NCI-H510A treated with DMSO at 0.1 percent for 48 hours (cell line): ENCODE measurements at places on chromosomes 2 and 18.

DNA sequence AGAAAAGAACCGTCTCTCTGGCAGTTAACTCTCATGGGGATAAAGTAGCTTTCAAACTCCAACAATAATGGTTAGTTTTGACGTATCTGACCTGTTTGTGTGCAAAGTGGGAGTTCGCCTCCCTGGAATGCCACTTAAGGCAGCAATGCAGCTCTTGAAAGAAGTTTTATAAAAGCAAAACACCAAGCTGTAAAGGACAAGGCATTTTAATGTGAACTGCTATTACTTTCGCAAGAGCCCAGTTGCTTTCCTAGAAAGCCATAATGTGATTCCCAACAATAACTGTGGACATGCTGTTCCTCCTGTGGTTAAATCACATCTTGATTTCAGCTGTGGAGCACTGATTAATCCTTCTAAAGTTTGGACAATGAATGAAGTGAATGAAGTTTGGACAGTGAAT, 303.7 kb downstream of the PTPRM start:
- DNase-seq = no peak

DNA sequence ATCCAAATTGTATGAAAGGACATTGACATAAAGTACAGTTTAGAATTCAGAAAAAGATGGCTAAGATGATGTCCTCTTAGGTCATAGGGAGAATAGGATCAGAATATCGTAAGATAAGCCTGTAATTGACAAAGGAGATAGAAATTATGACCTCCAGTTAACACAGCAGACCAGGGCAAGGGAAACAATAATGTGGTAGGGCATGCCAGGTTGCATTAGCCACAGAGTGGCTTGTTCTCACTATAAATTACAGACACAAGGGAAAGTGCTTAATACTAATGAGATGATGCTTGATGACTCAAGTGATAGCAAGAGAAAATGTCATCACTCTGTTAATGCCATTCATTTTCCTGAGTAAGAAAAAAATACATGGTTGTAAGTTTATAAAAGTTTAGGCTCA, 48.9 kb upstream of the LRP1B start:
- no peak for DNase-seq

DNA sequence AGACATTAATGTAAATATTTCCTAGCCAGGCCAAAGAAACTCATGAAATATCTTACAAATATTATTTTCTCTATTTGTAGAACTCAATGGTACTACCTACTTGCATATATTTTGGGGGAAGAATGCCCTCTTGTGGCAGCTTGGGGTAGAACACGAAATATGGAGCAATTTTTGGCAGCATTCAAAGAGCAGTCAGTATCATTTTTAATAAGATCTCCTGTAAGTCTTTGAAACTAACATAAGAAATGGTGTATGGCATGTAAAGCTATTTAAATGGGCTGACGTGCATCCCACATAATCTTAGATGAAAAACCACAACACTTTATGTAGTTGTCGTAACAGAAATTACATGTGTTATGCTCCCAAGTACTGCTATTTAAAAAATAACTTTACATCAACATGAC, 62.3 kb upstream of the CCDC195 start:
- peak; percentile 52 for DNase-seq

DNA sequence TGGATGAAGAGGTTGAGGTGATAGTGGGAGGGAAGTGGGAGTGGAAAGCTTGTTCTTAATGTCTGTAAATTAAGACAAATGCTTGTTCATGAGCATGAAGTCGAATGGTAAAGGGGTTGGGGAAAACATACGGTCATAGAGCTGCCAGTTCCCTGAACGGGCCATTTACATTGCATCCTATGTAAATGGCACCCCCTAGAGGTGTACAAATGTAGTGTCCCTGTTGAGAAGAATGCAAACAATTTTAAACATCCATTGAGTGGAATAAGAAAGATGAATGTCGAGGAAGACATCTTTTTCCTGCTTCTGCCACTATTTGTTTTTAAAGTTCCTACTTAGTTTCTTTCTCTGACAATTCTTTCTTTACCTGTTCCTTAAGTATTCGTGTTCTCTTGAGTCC, 155.7 kb downstream of the RDH14 start:
- no peak for DNase-seq

- DNase-seq = no peak
Measured at GRCh38 chr2:149271575-149271974, 58.8 kb upstream of the LYPD6 start.

DNA sequence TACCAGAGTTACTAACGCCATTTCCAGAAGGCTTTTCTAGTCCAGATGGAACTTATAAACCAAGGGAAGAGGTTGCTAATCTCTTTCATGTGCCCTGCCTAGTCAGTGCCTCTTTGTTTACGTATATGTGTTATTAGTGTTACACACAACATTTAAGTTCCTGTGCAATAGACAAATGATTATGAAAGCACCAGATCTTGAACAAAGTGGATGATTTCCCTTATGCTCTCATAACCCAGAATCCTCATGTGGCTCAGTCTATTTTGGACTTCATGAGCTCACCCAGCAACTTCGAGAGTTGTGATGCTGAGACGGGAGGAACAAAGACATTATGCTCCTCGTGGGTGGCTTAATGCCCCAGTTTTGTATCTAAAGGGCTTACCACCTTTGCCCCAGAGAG, 214.4 kb upstream of the SP5 start:
- no peak for DNase-seq

DNA sequence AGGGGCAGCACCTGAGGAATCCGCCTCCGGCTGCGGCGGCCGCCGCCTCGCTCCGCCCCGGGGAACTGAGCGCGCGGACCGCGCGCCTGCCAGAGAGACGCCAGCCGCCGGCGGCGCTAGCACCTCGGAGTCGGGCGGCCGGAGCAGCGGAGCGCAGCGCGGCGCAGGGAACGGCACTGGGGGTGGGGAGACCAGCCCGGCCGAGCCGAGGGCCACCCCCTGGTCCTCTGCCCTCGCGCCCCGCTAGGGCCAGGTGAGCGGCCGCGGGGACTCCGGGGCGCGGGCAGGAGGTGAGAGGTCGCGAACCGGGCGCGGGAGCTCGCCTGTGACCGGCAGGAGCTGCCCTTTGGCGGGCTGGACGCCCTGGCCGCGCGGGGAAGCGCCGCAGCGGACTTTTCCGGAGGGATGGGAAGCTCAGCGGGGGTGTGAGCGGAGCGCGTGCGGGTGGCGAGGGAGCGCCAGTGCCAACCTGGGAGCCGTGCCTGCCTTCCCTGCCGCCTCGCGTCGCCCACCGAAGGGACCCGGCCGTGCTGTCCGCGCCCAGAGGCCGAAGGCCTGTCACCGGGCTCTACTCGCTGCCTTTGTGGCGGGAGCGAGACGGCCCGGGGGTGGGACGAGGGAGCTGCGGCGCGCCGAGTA, at the start of gene GREB1L:
GREB1L (plus strand) TSS at position 92 of the 639 bp plus-strand sequence. CDS start 141,287 bp downstream, outside the sequence.
- no peak for DNase-seq

DNA sequence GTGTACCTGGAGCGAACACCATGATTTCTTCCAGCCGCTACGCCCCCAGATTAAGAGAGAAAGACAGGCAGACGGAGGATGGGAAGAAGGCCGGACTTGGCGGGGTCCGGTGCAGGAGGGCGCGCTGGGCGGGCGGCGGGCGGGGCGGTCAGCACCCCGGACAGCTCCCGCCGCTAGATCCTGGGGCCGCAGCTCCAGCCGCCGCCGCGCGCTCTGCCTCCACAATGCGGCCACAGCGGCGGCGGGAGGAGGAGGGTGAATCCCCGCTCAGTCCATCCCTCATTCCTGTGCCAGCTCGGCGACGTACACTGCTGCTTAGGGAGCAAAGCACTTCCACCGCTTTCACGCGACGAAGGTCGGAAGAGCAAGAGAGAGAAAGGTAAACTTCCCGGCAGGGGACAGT, at the start of gene AKAIN1:
AKAIN1 (minus strand) TSS at position 226 of the 403 bp plus-strand sequence; CDS start at position 22, 204 bp downstream.
- DNase-seq = peak; percentile 74

GRCh38 chr2:25127646-25128045, 40.7 kb downstream of the POMC start:
- DNase-seq = no peak

DNA sequence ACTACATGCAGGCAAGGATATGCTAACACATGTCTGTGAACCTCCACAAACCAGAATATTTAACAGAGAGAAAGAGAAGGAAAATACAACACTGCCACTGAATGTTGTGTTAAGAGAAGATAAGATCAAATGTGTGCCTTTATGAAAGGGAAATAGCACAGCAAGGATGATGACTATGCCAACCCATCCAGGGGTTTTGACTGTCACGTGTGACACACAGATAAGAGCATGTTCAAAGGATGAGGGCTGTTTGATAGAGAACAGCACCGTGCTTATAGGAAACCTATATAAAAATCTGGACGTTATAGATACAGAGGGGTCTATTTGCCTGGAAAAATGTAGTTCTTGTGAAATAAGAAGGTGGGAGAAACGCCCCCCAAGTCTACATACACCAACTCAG, 911.8 kb downstream of the CPS1 start:
- DNase-seq = no peak

GRCh38 chr2:133266041-133266925, 302.0 kb downstream of the NCKAP5 start:
- peak; percentile 27 for DNase-seq

DNA sequence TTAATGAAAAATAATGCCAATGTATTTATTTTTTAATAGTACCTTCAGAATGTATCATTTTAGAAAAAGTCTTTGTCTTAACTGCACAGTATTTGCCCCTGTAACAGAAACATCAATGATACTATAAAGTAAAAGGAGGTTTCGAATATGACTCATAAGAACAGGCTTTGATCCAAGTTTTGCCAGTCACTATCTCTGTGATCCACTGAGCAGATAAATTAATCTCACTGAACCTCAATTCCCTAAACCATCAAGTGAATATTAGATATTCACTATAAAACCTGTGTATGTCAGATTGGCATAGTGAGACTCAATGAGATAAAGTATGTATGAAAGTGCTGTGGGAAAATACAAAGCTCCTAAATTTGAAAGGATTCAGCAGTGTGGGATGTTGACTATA, 292.1 kb downstream of the EXOC6B start:
- no peak for DNase-seq

DNA sequence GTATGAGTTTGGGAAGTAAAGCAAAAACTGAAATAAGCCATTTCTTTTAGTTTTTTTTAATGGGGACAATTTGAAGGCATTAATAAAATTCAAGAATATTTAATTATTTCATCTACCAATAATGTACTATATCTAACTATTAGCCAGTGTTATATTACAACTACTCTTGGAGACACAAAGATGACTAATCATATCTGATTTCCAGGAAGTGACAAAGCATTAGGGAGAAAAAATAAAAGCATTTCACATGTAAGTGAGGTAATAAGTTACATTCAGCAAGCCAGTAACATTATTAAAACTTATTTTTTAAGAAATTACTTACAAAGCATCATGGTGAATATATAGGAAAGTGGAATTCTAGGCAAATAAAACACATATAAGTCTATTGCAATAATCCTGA, 781.3 kb upstream of the NRXN1 start:
- no peak for DNase-seq

GRCh38 chr2:20618468-20618885, 32.4 kb downstream of the HS1BP3 start:
- no peak for DNase-seq

GRCh38 chr2:4965556-4966320, 726.4 kb upstream of the SOX11 start:
- DNase-seq = no peak

GRCh38 chr2:240784629-240785423, 35.2 kb downstream of the KIF1A start:
- no peak for DNase-seq

- peak; percentile 97 for DNase-seq
Measured at GRCh38 chr18:74652392-74652988, 54.8 kb downstream of the ZNF407 start.

DNA sequence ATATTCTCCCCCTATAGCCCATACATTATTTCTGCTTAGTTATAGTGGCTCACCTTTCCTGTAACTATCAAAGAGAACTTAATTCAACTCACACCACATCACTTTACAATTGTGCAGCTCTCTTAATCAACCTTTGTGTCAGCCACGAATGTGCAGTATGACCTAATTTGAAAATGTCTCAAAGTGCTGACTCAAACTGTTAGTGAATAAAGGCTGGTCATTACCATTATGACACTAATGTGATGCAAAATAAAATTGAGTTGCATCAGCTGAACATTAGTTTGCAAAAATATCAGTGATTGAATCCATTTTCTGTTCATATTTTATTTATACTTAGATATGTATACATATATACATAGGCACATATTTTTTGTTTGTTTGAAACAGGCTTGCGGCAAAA, 251.8 kb downstream of the MEIS1 start:
- no peak for DNase-seq

GRCh38 chr2:58432491-58433170, 191.5 kb upstream of the FANCL start:
- no peak for DNase-seq

- no peak for DNase-seq
Measured at GRCh38 chr2:68756178-68756577, 21.6 kb downstream of the ARHGAP25 start.

DNA sequence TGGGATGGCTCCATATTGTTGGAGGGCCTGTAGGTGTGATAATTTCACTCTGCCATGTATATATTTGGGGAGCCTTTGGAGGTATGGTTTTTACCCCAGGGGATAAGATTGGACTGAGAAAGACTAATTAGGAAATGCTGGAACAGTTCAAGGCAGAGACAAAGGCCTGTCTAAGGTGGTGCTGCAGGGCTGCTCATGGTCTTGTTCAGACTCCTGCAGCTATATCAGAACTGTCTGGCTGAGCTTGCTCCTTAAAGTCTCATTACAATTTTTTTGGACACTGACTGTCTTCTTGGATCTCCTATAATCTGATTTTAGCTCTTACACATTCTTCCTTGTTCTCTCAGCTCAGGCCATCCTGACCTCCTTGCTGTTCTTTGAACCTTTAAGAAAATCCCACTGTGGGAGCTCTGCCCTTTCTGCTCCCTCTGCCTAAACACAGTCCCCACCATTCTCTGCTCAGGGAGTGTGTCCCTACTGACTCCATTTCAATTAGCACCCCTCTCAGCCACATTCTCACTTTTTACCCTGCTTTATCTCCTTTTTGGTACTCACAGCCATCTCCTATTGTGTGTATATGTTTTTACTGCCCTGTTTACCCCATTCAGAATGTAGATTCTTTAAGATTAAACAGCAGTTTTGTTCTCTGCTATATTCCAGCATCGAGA, 468.7 kb upstream of the FANCL start:
- DNase-seq = no peak

- DNase-seq = no peak
Measured at GRCh38 chr2:17747684-17748452, 5.7 kb downstream of the SMC6 start.

GRCh38 chr2:237664151-237664550, 36.8 kb downstream of the LRRFIP1 start:
- no peak for DNase-seq

DNA sequence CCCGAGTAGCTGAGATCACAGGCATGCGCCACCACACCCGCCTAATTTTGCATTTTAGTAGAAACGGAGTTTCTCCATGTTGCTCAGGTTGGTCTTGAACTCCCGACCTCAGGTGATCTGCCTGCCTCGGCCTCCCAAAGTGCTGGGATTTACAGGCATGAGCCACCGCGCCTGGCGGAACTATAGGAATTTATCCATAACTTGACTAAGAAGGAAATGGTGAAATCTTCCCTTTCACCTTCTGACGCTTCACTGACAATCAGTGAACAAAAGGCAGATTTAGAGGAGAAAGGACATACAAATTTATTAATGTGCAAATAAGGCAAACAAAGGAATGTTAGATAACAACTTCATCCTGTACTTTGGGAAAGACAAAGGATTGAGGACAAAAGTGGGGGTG, 15.4 kb upstream of the GULP1 start:
- no peak for DNase-seq
